ENCODE measurements at places on chromosomes 5 and 9. TPM values are rescaled to one million over a fixed set of nuclear protein-coding genes. Genes with fewer than 3 reads are reported as not detected.

GRCh38 chr5:157607371-157608161 is 32.0 kb upstream of the ADAM19 start:
- DNase-seq = no peak

DNA sequence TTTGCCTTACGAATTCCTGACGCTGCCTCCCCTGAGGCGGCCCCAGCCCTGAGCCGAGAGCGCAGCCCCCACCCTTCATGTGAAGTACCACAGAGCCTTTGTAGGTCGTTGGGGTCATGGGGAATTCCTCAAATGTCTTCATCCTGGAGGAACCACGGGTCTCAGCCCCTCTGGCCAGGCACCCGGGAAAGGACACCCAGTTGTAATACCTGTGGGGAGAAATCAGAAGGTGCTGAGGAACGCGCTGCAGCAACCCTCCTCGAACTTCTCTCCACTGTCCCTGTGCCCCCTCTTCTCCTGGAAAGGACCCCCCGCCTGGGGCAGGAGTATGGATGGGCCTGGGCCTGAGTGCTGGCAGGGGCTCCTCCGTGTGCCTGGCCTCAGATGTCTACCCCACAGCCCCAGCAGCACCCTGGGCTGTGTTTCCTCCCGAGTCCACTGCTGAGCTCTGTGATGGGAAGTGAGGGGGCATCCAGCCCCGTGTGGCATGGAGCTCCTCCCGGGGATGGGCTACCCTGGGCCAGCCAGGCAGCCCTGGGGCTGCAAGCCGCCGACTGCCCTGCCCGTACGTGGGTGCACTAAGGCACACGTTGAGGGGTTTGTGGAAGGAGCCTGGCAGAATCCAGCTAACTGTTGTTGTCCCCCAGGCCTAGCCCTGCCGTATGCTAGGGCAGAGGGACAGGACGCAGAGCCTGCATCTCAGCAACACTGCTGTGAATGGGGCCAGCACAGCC is 18.7 kb upstream of the SCGB3A1 start:
- DNase-seq = no peak

NOXA1 gene
- 12.6 TPM for polyA plus RNA-seq

- no peak for DNase-seq
These were observed 19.0 kb upstream of the C1QTNF3 start for GRCh38 chr5:34061993-34062392.

CCL27 gene
- polyA plus RNA-seq = not detected

- DNase-seq = no peak
These were observed 30.6 kb upstream of the SPINK4 start for GRCh38 chr9:33209394-33209793.
